Hematopoietic multipotent progenitor cell treated with erythropoietin and hydrocortisone succinate and interleukin-3 and kit ligand, for 4 days (in vitro differentiated cells): ENCODE measurements at places on chromosomes 1 and 21.

DNA sequence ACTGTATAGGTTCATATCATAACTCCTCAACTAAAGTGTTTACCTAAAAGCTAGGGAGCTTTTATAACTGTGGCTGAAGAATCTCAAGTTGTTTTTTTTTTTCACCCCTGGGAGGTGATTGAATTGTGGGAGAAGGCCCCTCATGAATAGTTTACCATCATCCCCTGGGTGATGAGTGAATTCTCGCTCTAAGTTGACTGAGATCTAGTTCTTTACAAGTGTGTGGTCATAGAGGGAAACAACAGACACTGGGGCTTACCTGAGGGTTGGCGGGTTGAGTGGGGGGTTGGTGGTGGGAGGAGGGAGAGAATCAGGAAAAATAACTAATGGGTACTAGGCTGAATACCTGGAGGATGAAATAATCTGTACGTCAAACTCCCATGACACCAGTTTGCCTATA, 7.9 kb upstream of the ZSCAN20 start:
- DNase-seq, result no peak

DNA sequence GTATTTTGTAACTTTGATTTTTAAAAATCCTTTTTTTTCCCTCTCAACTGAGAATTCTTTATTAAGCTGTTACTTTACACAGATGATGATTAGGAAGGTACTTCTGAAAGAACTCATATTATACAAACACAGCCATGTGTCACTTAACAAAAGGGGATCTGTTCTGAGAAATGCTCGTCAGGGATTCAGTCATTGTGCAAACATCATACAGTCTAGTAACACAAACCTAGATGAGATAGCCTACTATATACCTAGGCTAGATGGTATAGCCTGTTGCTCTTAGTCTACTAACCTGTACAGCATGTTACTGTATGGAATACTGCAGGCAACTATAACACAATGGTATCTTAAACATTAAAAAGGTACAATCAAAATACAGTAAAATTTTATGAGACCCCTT, 24.9 kb downstream of the AHCTF1 start:
- no peak for DNase-seq

DNA sequence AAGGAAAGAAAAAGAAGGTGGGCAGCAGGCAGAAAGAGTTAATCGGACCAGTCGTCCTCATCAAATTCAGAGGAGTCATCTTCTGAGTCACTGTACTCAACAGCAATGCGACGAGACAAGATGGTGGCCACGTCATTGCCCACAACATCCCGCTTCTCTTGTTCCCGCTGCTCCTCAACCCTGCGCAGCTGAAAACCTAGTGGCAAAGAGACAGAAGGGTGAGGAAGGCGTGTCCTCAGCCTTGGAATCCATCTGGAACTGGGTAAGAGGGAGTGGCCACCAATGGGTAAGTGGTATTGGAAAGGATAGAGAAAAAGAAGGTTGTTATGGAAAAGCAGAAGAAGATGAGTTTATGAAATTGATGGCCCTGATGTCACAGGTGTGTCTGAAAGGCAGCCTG, 15.7 kb downstream of the GPR3 start:
- no peak for DNase-seq

DNA sequence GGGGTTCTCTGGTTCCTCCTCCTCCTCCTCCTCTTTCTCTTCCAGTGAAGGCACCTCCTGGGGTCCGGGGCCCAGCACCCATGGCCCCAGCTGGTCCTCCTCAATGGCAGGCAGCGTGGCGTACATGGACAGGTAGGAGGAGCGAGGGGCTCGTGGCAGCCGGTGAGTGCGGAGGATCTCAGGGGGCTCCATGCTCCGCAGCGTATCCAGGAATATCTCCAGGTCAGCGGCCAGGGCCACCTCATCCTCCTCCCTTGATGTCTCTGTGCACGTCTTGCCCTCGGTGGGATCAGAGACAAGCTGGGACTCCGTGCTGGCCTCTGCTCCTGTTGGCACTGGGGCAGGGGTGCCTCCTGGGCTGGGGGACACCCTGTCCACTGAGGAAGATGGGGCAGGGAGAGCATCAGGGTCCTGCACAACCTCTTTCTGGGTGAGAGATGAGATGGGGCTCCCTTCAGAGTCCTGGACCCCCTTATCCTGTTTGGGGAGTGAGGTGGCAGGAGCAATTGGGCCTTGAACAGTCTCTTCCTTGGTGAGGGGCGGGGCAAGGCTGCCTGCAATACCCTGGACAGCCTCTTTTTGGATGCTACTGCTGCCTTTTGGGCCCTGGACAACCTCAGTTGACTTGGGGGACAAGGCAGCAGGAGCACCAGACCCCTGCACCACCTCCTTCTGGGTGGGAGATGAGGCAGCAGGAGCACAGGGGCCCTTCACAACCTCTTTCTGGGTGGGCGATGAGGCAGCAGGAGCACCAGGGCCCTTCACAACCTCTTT, 9.6 kb downstream of the CRYBG2 start:
- DNase-seq, result no peak

DNA sequence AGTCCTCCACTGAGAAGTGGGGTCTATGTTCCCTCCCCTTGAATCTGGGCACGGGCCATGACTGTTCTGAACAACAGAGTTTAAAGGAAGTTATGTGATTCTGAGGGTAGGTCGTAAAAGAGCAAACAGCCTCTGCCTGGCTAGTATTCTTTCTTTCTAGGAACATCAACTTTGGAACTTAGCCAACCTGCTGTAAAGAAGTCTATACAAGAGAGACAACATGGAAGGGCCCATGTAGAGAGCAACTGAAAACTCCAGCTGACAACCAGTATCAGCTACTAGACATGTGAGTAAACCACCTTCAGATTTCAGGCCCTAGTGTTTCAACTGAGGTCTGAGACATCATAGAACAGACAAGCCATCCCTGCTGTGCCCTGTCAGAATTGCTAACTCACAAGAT, 7.5 kb downstream of the SELENOF start:
- peak; percentile 31 for DNase-seq

- no peak for DNase-seq
Measured at GRCh38 chr1:244758708-244759107, 76.8 kb upstream of the COX20 start.

DNA sequence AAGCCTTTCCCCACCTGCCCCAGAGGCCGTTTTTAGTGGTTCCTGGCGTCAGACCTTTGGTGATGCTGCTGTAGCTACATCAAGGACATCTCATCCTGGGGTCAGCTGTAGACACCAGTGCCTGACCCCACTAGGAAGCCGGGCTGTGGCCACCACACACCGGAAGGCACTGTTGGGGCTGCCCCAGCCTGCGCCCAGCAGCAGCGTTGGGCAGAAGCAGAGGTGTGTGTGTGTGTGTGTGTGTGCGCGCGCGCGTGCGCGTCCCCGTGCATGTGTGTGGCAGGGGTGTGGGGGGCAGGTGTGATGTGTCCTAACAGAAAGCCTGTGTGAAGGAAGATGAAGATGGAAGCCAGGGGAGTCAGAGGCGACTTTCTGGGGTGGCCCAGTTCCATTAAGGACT, 62.0 kb upstream of the COL6A1 start:
- DNase-seq, result no peak

GRCh38 chr1:159561497-159561896, 25.7 kb upstream of the OR10J5 start:
- DNase-seq, result no peak

DNA sequence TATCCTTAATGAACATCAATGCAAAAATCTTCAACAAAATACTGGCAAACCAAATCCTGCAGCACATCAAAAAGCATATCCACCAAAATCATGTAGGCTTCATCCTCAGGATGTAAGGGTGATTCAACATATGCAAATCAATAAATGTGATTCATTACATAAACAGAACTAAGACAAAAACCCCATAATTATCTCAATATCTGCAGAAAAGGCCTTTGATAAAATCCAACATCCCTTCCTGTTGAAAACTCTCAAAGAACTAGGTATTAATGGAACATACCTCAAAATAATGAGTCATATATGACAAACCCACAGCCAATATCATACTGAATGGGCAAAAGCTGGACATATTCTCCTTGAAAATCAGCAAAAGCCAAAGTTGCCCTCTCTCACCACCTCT, 54.6 kb upstream of the DEPDC1 start:
- DNase-seq, result no peak

DNA sequence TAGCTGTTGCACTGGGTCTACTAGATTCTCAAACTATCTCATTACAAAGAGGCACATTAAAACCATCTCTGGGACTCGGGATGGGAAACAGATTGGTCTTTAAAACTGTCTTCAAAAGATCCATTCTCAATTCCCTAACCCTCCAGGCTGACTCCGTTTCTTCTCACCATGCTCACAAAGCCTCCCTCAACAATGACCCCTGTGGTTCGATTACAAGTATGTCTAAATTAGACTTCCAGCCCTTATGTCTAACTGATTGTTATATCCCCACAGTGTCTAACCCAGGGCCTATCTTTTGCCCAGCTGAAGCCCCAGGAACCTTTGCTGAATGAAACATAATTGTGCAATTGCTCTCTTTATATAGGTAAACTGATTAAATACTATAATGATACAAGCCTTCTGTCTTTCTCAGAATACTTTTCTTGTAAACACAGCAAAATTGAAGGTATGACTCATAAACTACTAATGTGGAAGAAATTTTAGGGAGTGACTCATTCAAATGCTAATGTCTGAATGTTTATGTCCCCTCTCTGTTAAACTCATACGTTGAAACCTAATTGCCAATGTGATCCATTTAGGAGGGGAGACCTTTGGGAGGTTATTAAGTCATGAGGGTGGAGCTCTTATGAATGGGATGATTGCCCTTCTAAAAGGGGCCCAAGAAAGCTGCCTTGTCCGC, 65.6 kb upstream of the DAB1 start:
- DNase-seq, result no peak

- peak; percentile 31 for DNase-seq
Measured at GRCh38 chr1:167426716-167427115, 91.6 kb downstream of the CD247 start.

DNA sequence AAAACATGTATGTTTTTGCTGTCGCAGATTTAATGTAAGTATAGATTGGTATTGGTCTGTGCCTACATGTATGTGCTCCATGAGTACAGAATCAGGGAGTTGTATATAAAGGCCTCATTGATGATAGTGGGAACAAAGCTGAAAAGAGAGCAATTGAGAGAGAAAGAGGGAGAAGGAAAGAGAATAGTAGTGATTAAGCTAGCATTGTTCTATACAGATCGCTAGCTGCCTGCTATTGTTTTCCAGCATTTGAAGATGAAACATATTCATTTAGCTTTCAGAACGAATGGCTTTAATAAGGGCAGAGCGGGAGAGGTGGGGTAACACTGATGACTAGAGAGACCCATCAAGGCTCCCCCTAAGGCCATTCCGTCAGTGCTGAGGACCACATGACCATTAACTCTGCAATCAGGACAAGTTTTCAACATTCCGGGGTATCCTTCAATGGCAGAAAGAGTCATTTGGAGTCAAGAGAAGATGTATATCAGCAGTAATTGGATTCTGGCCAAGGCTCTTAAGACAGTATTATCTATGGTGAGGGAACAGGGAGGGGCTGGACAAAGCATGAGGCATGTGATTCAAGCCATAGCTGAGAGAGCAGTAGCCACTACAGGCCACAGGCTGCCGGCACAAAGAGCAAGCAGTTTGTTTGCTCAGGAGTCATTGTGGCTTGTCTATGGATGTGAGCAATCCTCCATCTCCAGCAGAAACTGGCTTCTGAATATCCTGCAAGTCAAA, 176.5 kb downstream of the PBX1 start:
- DNase-seq, result peak; percentile 53

GRCh38 chr1:58391056-58391455, 155.5 kb downstream of the OMA1 start:
- peak; percentile 53 for DNase-seq

GRCh38 chr1:40701684-40702083, 10.2 kb downstream of the NFYC start:
- no peak for DNase-seq

GRCh38 chr1:108590957-108591356, 31.1 kb downstream of the EEIG2 start:
- DNase-seq, result peak; percentile 90

DNA sequence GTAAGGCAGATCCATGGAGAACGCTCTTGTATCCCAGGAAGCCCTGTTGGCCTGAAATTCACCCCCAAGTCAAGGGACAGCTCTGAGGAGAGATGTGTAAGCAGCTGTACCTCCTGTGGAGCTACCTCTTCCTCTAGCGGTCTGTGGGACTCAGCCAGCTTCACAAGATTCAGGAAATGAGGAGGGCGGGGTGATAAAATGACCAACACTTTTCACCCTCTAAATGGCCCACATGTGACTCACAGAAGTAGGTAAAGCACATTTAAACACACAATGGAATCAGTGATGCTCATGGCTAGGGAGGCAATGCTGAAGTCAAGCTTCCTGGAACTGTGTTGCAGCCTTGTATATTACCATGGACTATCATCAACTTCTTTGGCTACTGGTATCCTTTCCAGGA, at the start of gene SH2D1B:
Gene SH2D1B, minus strand, starts transcription at position 135 of the 400 bp plus-strand sequence. Its CDS starts 120 bp downstream, at position 15.
- DNase-seq, result no peak

DNA sequence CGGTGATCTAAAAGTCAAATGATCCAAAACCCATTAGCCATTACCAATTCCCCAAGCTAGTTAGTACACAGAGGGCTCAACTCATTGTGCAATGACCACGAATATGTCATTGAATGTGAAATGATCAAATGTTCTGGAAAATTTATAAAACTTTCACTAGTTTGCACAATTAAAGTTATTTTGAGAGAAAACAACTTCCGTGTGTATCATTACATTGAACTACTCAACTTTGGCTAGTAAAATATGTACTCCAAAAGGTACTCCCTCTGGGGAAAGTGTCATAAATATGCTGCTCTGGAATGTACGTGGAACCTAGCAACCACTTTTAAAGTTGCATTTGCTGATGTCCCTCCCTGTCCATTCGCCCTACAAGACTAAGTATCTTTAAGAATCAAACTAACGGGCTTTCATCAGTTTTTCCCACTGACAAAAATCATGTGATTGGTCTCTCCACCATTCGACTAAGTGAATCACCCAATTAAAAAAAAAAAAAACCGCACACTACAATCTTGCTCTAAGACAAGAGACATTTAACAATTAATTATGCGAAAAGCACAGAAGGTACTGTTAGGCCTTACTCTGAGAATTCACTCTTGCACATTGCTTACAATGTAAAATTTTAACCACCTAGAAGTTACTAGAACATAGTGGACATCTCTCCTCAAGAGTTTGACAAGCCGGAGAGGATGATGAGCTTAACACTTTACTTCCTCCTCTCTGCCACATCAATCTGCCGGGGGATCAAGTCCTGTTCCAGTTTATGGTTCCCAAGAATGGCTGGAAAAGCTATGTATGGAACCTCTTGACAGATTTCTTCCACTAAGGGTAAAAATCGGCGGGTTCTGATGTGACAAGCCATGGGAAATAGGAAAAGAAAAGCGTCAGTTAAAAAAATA, 1.2 kb downstream of the ACBD3 start:
- peak; percentile 24 for DNase-seq

GRCh38 chr1:43994794-43995790, 3.7 kb downstream of the CCDC24 start:
- DNase-seq, result peak; percentile 87
